BE2C (cell line): ENCODE measurements at places on chromosomes 13 and 19.

DNA sequence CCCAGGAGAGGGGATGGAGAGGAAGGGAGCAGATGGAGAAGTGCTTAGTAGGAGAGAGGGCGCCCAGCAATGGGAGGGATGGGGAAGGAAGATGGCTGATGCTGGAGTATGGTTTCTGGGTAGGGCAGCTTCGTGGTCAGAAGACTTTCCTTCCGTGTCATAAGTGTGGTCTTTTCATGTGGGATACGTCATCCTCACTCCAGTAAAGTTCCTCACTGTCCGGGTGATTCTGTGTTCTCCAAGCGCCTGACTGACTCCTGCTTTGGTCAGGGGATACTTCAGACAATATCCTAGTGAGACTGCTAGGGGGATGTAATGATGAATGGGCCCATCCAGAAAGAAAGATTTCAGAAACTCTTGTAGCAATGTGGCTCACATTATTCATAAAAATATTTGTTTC, 3.9 kb upstream of the OR10H3 start:
- DNase-seq, result no peak

DNA sequence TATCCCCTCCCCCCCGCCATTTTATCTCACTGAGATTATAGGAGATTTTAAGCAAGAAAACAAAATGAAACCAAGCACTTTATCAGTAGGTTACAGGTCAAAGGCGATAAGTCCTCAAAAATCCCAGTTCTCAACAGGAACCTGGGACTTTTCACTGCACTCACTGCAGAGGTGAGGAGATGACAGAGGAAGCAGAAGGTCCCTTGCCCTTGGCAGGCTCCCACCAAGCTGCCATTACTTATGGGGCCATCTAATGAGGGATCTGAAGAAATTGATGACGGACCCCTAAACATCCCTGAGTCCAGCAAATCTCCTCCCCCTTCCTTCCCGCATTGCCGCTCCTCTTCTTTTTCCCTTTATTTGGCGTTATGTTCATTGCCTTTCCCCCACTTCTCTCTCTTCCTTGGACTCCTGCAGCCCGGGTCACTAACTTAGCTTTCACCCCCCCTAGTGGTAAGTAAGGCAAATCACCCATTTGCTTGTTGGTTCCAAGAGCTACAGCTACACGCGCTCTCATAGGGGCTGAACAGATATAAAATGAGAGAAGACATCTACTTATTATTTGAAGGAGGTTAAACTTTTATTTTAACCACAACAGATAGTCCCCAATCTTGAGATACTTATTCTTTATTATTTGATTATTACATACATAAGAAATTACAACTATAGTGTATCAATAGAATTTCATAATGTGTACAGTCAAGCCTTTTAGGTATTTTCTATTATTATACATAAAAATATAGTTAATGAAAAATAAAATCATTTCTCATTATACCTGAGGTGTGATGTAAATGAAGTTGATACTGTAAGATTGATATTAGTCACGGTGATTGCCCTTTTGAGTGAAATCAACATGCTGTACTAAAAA, 52.0 kb upstream of the ARGLU1 start:
- peak; percentile 47 for DNase-seq

- no peak for DNase-seq
Measured at GRCh38 chr19:8973501-8974091, 36.6 kb downstream of the MUC16 start.

DNA sequence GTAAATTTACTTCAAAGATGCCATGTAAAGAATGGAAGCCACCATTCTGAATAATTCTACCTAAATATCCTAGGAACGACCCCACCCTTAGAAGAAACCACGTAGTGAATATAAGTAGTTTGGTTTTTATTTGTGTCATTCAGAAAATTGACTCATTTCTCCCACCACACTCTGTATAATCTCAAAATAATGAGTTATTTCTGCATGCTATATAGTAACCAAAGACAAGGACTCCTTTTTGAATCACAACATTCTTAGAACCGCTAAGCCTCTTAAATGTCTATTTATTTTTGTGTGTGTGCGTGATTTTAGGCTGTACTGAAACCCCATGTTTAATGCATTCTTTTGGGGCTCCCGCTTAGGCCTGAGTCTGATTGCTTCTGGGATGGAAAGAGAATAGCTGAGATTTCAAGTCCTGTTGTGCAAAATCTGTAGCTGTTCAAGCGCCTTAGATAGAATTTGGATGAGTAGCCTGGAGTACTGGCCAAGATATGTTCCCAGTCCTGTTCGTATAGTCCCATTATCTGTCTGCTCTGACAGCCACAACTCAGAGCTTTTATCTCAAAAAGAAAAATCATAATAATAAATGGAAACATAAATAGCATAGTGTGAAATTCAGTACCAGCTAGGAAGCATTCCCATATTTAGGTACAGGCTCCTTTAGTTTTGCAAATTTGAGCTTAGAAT, 532.4 kb upstream of the NBEA start:
- DNase-seq, result no peak

GRCh38 chr19:31064491-31064890, 284.7 kb downstream of the TSHZ3 start:
- no peak for DNase-seq

DNA sequence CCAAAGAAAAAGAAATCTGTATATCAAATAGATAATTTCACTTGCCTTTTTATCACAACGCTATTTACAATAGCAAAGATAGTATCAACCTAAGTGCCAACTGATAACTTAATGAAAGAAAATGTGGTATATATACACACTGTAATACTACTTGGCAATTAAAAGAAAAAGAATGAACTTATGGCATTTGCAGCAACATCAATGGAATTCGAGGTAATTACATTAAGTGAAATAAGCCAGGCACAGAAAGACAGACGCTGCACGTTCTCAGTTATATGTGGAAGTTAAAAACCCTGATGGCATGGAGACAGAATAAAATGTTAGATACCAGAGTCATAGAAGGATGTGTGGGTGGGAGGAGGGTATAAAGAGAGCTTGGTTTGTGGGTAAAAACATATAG, 1260.5 kb upstream of the PCDH9 start:
- DNase-seq, result no peak

GRCh38 chr13:51717786-51718398, 86.1 kb downstream of the DHRS12 start:
- DNase-seq, result no peak

- DNase-seq, result no peak
Measured at GRCh38 chr19:45778010-45778661, 4.2 kb downstream of the DMPK start.

DNA sequence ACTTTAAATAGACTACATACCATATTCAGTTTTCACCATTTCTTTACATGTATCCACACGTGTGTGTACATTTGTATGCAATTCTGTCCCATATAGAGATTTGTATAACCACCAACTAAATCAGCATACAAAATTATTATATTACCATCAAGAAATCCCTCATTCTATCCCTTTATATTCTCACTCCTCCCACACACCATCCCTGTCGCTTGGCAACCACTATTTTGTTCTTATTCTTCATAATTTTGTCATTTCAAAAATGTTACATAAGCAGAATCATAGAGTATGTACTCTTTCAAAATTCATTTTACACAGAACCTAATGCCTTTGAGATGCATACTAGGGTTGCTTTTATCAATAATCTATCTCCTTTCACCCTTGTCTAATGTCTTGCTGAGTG, 740.5 kb downstream of the SLITRK5 start:
- no peak for DNase-seq

DNA sequence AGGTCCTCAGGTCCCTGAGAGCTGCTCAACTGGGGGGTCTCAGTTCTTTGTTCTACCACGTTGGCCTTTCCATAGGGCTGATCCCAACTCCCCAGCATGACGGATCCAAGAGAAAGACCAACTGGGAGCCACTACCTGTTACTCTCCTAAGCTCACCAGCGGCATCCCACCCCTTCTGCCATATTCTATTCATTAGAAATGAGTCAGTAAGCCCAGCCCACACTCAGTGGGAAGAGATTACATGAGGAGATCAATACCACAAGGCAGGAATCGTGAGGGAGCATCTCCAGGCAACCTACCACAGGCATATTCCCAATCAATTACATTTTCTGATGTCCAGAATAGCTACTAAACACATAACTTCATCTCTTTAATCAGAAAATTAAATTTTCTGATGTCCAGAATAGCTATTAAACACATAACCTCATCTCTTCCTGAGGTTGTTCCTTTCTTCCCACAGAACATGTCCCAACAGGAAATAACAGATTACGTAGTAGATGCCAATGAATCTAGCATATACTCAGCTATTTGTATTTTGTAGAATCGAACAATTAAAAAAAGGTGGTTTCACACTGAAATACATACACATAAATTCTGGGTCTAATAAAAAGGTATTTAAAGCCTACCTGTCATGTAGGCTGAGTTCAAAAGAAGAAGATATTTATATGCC, 708.1 kb upstream of the ARGLU1 start:
- DNase-seq, result peak; percentile 28

GRCh38 chr19:35718345-35719041, 690 bp downstream of the KMT2B start:
- DNase-seq, result peak; percentile 43

GRCh38 chr19:13844130-13844631, 32.8 kb upstream of the NANOS3 start:
- DNase-seq, result no peak

DNA sequence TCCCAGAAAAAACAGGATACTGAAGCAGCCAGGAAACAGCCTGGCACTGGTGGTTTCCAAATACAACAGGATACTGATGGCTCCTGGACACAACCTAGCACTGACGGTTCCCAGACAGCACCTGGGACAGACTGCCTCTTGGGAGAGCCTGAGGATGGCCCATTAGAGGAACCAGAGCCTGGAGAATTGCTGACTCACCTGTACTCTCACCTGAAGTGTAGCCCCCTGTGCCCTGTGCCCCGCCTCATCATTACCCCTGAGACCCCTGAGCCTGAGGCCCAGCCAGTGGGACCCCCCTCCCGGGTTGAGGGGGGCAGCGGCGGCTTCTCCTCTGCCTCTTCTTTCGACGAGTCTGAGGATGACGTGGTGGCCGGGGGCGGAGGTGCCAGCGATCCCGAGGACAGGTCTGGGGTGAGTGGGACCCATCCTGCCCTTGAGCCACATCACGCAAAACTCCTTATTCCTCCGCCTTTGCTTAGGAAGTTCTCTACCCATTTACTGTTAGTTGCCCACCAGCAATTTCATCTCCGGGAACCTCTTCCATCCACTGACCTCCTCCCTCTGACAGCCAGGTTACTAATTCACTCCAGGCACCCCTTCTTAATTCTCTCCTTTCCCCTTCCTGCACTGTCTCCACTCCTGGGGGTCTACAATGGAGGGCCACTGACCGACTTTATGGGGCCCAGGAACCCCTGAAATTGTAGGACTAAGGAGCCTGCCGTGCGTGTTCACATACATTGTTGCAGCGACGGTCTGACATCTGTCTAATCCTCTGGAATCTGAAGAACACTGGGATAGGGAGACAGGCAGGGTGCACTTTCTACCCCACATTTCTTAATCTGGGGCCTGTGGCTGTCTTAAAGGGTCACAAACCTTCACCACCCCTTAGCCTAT, 1.2 kb downstream of the ITPKC start:
- no peak for DNase-seq

DNA sequence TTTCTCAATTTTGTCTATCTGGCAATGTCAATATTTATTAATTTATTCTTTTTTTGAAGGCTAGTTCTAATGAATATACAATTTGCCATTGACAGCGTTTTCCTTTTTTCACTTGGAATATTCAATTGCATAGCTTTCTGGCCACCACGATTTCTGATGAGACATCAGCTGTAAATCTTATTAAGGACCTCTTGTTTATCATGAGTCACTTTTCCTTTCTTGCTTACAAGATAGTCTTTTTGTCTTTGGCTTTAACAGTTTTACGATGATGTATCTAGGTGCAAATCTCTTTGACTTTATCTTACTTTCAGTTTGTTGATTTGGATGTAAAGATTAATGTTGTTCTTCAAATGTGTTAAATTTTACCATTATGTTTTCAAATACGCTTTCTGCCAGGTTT, 991.6 kb upstream of the SLC10A2 start:
- DNase-seq, result no peak

GRCh38 chr13:98541191-98541590, 35.7 kb downstream of the STK24 start:
- DNase-seq, result no peak

DNA sequence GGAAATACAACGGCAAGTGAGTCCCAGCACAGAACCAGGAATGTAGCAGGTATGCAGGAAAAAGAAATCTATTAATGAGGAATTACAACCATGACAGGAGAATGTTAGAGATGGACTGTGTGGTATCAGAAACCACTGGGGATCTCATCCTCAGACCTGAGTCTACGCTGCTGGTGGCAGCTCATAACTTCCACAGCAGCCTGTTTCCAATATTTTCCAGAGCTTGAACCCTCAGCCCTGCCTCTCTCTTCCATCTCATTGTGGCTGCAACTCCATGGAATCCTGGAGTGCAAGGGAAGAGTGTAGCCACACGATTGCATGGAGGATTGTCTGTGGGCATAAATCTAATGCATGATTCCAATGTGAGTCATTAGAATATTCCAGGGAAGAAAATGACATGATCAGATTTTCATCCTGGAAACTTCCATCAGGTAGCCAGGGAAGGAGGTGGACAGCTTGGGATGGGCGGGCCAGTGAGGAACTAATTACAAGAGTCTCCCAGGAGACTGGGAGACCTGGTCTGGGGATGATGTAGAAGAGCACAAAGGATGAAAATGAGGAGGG, 14.9 kb downstream of the PLA2G4C start:
- DNase-seq, result no peak
